ENCODE measurements at places on chromosomes 12 and 14.

DNA sequence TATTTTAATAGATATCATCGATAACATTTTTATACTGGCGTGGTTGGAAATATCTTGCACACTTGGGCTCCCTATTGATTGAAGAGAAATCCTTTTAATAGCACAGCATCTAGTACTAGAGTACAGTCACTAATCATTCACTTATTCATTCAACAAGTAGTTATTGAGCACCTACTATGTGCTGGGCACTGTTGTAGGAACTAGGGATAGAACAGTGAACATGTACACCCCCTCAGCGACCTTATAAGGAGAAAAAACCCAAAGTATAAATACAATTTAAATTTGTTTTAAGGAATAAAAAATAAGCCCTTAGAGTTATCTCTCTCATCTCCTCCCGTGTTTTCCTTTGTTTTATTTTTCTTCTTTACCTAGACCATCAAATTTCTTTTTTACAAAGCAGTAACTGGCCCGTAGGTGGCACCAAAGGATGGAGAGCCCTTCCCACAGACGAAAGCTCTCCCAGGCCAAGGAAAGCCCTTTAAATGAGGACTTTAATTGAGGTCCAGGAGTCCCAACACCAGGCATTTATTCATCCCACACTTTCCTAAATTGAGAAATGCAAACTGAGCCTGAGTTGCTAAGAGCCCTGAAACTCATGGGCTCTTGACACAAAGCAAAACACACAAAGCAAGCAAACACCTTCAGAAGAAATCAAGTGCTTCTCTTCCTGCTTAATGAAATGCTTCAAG, 29.0 kb downstream of the PEBP1 start:
- DNase-seq, result no peak

GRCh38 chr12:46677749-46678148, 148.0 kb downstream of the SLC38A4 start:
- no peak for DNase-seq

GRCh38 chr12:1629338-1630132, 504 bp downstream of the WNT5B start:
- DNase-seq, result no peak

GRCh38 chr12:79299447-79300198, 391.1 kb downstream of the PAWR start:
- no peak for DNase-seq

GRCh38 chr14:52244997-52245396, 22.5 kb upstream of the PTGDR start:
- no peak for DNase-seq

GRCh38 chr12:117468016-117468415, 106.6 kb upstream of the NOS1 start:
- DNase-seq, result no peak

GRCh38 chr14:47442211-47442610, 233.2 kb downstream of the MDGA2 start:
- DNase-seq, result no peak

- no peak for DNase-seq
Observed at GRCh38 chr14:26993556-26993955, 395.7 kb upstream of the NOVA1 start.

DNA sequence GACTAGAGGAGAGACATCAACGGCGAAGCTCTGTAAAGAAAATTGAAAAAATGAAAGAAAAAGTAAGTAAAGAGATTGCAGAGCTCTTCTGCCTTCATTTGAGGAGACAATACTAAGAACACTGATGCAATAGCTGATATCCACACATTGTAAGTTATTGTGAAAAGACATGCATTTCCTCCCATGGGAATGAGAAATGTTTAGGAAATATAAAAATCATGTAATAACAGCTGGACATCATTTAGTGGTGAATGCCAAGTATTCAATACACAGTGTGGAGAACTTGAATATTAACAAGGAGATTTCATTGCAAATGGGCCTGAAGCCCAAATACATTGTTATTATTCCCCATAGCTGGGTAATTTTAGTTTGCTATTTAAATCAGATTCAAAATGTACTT, 179.2 kb downstream of the KICS2 start:
- DNase-seq, result no peak

GRCh38 chr14:105303949-105304348, 3.1 kb upstream of the BRF1 start:
- DNase-seq, result no peak

GRCh38 chr12:116612436-116612835, 53.3 kb downstream of the MAP1LC3B2 start:
- no peak for DNase-seq

DNA sequence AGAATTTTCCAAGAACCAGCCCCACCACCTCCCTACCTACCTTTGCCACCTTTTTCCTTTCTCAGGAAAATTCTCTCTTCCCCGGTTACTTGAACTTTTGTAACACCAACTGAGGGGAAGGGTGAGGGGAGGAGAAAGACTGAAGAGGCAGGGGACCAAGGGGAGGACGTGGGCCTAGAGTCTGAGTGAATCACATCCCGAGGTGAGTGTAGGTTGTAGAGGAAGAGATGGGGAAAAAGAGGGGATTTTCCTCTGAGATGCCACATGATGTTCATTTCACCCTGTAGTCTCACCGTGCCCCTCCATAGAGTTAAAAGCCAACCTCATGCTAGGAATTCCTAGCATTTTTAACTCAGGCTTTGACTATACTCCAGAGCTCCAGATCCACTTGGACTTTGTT, 311.8 kb downstream of the RPAP3 start:
- no peak for DNase-seq

DNA sequence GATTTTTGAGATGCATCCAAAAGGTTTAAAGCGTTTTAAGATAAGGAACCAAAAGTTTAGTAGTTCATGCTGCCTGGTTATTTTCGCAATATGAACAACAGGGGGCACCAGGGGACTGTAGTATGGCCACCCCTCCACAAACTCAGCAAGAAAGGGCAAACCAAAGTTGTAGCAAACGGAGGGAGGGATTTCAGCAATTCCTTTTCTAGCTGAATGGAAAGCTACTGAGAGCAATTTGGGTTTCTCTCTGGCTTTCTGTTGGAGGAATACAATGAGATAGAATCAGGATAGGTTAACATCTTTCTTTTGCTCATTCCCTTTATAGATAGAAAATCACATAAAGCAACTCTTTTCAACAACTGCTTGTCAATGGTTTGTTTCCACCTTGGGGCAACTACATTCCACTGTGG, 62.5 kb downstream of the DRAM1 start:
- DNase-seq, result no peak

GRCh38 chr14:95545515-95546168, 10.8 kb downstream of the GLRX5 start:
- no peak for DNase-seq

DNA sequence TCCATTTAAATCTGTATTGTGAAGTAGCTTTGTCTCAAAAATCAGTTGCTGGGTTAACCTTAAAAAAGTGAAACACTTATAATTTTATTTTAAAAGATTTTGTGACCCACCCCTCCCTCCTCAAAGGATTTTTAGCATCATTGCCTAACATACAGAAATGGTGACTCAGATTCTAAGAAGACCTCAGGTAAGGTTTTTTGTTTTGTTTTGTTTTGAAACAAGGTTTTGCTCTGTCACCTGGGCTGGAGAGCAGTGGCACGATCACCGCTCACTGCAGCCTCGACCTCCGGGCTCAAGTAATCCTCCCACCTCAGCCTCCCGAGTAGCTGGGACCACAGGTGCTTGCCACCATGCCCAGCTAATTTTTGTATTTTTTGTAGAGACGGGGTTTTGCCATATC, 74.2 kb downstream of the GNS start:
- no peak for DNase-seq
